GM23248 (cell line): ENCODE measurements at places on chromosomes 5 and 9. TPM values are rescaled to one million over a fixed set of nuclear protein-coding genes. Genes with fewer than 3 reads are reported as not detected.

The SPINK13 gene
- total RNA-seq = not detected in 2 replicates

The GFI1B gene
- total RNA-seq = not detected in 2 replicates

- no peak for DNase-seq
Observed at GRCh38 chr9:4594994-4595393, 67.1 kb upstream of the PLPP6 start.

DNA sequence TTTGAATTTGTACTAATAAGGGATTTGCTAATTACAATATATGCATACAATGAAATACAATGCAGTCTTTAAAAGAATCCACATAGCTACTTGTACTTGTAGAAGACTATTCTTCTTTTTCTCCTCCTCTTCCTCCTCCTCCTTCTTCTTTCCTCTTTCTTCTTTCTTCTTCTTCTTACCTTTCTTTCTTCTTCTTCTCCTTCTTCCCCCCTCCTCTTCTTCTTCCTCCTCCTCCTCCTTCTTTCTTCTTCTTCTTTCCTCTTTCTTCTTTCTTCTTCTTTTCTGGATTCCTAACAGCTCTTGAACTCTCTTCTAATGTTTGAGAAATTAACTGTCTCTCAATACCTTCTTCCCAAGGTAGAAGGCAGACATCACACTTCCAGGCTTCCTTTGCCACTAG, 29.3 kb upstream of the FSTL4 start:
- no peak for DNase-seq

The HTR1A gene
- not detected in 2 replicates for total RNA-seq

DNA sequence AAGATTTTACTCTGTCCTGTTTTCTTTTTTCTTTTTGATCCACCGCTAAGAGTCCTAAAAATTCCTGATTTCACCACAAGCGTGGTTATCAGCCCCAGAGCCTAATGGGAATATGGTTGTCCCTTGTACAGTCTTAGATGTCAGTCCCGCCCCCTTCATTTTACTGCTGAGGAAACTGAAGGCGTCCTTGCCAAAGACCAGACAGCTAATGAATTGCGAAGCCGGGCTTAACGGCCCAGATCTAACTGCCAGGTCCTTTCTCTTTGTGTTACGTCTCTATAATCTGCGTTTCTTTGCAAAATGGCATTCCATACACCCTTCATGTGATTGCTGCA, 497 bp downstream of the NSA2 start:
- peak; percentile 81 for DNase-seq

DNA sequence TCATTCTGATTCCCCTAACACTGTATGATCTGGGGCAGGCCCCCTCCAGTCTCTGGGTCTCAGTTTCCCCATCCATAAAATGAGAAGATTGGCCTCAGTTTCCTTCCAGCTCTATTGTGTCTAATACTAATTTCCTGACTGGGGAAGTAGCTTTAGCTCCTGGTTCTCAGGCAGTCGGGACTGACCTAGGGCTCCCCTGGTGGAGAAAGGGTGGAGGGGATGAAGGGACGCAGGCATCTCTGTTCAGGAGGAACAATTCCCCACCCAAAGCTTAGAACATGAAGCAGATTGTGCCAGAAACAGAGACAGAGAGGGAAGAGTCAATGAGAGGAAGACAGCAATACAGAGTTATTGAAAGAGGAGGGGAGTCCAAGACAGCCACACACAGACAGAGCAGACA, 14.2 kb upstream of the PTGS1 start:
- peak; percentile 24 for DNase-seq

DNA sequence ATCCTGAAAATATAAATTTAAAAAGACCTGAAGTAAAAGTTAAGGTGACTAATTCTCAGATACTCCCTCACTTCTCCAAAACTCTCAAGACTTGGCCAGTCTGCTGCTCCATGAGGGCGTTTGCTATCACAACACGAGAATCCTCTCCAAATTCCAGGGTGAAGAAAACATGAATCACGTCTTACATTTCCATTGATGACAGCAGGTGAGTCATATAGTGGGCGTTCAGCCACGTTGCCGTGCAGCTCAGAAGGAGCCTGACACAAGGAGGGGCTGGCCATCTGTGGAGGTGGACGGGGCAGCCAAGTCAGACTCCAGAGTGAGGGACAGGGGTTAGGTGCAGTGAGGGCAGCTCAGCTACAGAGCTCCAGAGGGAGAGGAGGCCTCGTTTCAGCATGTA, 555.1 kb upstream of the ADAMTS16 start:
- DNase-seq = peak; percentile 46

The RGS3 gene
- 44.5 and 58.0 TPM in 2 replicates for total RNA-seq

DNA sequence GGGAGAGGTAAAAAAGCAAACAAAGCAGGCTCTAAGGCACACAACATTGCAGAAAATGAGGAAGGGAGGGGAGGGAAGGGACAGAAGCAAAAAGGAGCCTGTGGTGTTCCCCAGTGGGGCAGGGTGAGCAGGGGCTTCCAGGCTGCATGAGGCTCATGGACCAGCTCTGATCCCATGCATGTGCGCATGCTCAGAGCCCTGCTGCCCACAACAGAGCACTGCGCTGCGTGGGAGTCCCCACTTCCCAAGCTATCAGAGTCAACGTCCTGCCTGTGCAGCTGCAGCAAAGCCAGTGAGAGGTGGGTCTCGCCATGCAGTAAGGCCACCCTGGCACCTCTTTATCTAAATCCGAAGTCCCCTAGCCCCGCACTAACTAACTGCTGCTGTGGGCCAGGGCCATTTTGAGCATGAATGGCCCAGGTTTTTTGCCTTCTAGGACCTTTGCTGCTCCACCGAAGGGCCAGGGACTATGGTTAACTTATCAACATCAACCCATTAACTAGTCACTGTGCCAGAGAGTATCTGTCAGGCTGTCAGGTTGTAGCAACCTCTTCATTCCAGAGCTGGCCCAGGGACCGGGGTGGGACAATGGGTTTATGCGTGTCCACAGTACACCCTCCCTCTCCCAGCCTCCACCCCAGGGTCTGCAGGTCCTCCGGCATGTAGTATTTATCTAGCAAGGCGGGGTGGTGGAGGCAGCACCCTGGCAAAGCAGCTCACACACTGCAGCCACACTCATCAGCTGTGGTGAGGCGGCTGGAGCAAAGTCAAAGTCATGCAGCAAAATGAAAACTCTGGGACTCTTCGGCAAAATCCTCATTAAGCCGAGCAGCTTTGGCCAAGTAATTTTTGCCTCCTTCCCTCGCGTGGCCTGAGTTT, 123.6 kb downstream of the SAXO1 start:
- no peak for DNase-seq

The IFNK gene
- not detected in 2 replicates for total RNA-seq
